T-helper 2 cell treated with Interferon-gamma antibody and Interleukin-4, amounts not matched to agents 100 ng/mL and 5 ng/mL, for 36 hours (primary cell): ENCODE measurements at places on chromosomes 5 and 9. TPM values are rescaled to one million over a fixed set of nuclear protein-coding genes. Genes with fewer than 3 reads are reported as not detected.

Gene PALM2AKAP2
- not detected in 2 replicates for total RNA-seq

Gene ITGA1
- total RNA-seq, result 3.2 and 4.6 TPM in 2 replicates

Gene SPINK6
- total RNA-seq, result not detected in 2 replicates

Gene APBA1
- total RNA-seq, result 5.2 and 6.2 TPM in 2 replicates

Gene WNK2
- total RNA-seq, result 0.14 and 0.16 TPM in 2 replicates

Gene PTGDS
- 6.5 and 6.7 TPM in 2 replicates for total RNA-seq

Gene PTGR1
- total RNA-seq, result 0.32 and 0.73 TPM in 2 replicates

Gene SPATA31D4
- not detected in 2 replicates for total RNA-seq

Gene ORM2
- total RNA-seq, result not detected in 2 replicates

Gene WNT8A
- not detected in 2 replicates for total RNA-seq

Gene ARL14EPL
- total RNA-seq, result not detected in 2 replicates

Gene BTNL3
- not detected in 2 replicates for total RNA-seq

Gene PFN3
- not detected in 2 replicates for total RNA-seq

Gene SLC4A9
- not detected in 2 replicates for total RNA-seq

Gene PCDHGA3
- 0.23 and 0.34 TPM in 2 replicates for total RNA-seq

Gene ENTPD2
- total RNA-seq, result not detected in 2 replicates

Gene GGTA1
- not detected in 2 replicates for total RNA-seq

Gene NEURL1B
- 2.0 and 2.2 TPM in 2 replicates for total RNA-seq

Gene SPRY4
- total RNA-seq, result 0.23 and 0.25 TPM in 2 replicates

Gene SIMC1
- total RNA-seq, result 30.4 and 31.8 TPM in 2 replicates

Gene CDHR2
- total RNA-seq, result 1.1 and 1.7 TPM in 2 replicates

Gene ZNF454
- total RNA-seq, result 0.07 TPM in 1 of 2 replicates, not detected in the other

Gene GRM6
- total RNA-seq, result not detected in 2 replicates

Gene CTXN3
- not detected in 2 replicates for total RNA-seq

Gene TMEM215
- not detected in 2 replicates for total RNA-seq

Gene C9
- not detected in 2 replicates for total RNA-seq

Gene PAEP
- total RNA-seq, result not detected in 2 replicates

Gene SLC25A25
- total RNA-seq, result 17.8 and 19.7 TPM in 2 replicates

Gene GABRG2
- total RNA-seq, result 0.75 TPM in 1 of 2 replicates, not detected in the other

Gene CCL27
- total RNA-seq, result 0.25 and 0.84 TPM in 2 replicates

Gene ARID3C
- total RNA-seq, result 0.14 TPM in 2 replicates

Gene FGD3
- total RNA-seq, result 106 and 109 TPM in 2 replicates

Gene HRCT1
- not detected in 2 replicates for total RNA-seq

Gene PDCD1LG2
- 2.5 TPM in 2 replicates for total RNA-seq

Gene NUDT12
- 1.2 TPM in 2 replicates for total RNA-seq

Gene GPR150
- total RNA-seq, result 0.30 and 0.48 TPM in 2 replicates

Gene TEX48
- total RNA-seq, result 0.30 TPM in 1 of 2 replicates, not detected in the other

Gene SPOCK1
- 0.16 and 0.91 TPM in 2 replicates for total RNA-seq

Gene PTGS1
- total RNA-seq, result 0.43 and 0.45 TPM in 2 replicates

Gene PHF24
- total RNA-seq, result not detected in 2 replicates

Gene TMC1
- not detected in 2 replicates for total RNA-seq

Gene OSMR
- not detected in 2 replicates for total RNA-seq

Gene DMRT2
- total RNA-seq, result 0.52 and 0.61 TPM in 2 replicates

Gene FOXD4L3
- 0.16 TPM in 1 of 2 replicates, not detected in the other for total RNA-seq

Gene OR1J2
- total RNA-seq, result not detected in 2 replicates

Gene CAVIN4
- total RNA-seq, result 0.43 and 0.66 TPM in 2 replicates

Gene FIBCD1
- total RNA-seq, result not detected in 2 replicates

Gene SPATA31E1
- not detected in 2 replicates for total RNA-seq

Gene OR2V1
- total RNA-seq, result not detected in 2 replicates

Gene FBP2
- not detected in 2 replicates for total RNA-seq

Gene IQGAP2
- 72.0 and 72.7 TPM in 2 replicates for total RNA-seq

Gene ANKRD31
- total RNA-seq, result 0.16 and 0.18 TPM in 2 replicates

Gene TAF11L5
- total RNA-seq, result not detected in 2 replicates

Gene PAX5
- total RNA-seq, result 0.11 and 0.20 TPM in 2 replicates
